ENCODE measurements at places on chromosomes 7 and 10.

- no peak overlapping the region for H3K4me3 ChIP-seq
- DNase-seq, result no peak
- H3K27me3 ChIP-seq, result no peaks in the 10 kb centered on the region
Measured at GRCh38 chr10:129945526-129945925, 18.5 kb downstream of the EBF3 start.

- H3K27ac ChIP-seq, result no peak overlapping the region
- H3K4me1 ChIP-seq, result no peaks in the 10 kb centered on the region
- DNase-seq, result no peak
- H3K27me3 ChIP-seq, result no peaks in the 10 kb centered on the region
- H3K36me3 ChIP-seq, result no peaks in the 10 kb centered on the region
Measured at GRCh38 chr10:102195296-102195870, 30.7 kb upstream of the ELOVL3 start.

DNA sequence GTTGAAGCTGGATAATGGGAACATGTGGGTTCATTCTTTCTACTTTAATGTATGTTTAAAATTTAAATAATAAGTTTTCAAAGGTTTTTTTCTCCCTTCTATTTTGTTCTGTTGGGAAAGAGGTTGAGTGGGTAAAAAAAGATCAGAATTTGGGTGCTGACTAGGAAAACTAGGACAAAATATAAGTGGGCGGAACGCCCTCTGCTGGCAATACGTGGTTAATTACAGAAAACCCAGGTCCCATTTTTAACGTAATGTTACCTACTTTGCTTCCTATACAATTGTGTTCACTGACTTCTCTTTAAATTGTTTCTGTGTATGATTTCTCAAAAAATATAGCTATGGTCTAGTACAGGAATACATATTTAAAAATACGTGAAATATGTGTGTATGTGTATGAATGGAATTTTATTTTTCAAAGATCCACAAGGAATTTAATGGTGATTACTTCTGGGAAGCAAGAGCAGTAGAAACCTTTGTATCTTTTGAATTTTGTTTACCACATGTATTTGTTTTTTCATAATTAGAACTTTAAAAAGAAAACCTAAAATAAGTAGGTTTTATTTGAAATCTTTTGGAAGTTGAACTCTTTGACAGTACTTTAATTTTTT, 8.7 kb downstream of the ECD start:
- no peaks in the 10 kb centered on the region for H3K27me3 ChIP-seq
- no peak overlapping the region for H3K27ac ChIP-seq
- H3K4me3 ChIP-seq, result no peak overlapping the region
- DNase-seq, result peak; percentile 31

GRCh38 chr10:117271427-117271826, 30.5 kb downstream of the SLC18A2 start:
- H3K36me3 ChIP-seq, result no peaks in the 10 kb centered on the region
- H3K27me3 ChIP-seq, result no peaks in the 10 kb centered on the region
- H3K4me1 ChIP-seq, result no peaks in the 10 kb centered on the region
- no peak overlapping the region for H3K4me3 ChIP-seq

- H3K36me3 ChIP-seq, result peaks cover 2% of the 10 kb centered on the region
- no peaks in the 10 kb centered on the region for H3K4me1 ChIP-seq
- H3K27me3 ChIP-seq, result no peaks in the 10 kb centered on the region
- no peak overlapping the region for H3K4me3 ChIP-seq
Measured at GRCh38 chr10:129793479-129793878, 170.6 kb downstream of the EBF3 start.
